Activated naive CD8-positive, alpha-beta T cell treated with anti-CD3 and anti-CD28 coated beads for 36 hours (primary cell): ENCODE measurements at places on chromosomes 7 and 10.

GRCh38 chr7:151339651-151340382, 1.8 kb upstream of the NUB1 start:
- peak; percentile 20 for DNase-seq

DNA sequence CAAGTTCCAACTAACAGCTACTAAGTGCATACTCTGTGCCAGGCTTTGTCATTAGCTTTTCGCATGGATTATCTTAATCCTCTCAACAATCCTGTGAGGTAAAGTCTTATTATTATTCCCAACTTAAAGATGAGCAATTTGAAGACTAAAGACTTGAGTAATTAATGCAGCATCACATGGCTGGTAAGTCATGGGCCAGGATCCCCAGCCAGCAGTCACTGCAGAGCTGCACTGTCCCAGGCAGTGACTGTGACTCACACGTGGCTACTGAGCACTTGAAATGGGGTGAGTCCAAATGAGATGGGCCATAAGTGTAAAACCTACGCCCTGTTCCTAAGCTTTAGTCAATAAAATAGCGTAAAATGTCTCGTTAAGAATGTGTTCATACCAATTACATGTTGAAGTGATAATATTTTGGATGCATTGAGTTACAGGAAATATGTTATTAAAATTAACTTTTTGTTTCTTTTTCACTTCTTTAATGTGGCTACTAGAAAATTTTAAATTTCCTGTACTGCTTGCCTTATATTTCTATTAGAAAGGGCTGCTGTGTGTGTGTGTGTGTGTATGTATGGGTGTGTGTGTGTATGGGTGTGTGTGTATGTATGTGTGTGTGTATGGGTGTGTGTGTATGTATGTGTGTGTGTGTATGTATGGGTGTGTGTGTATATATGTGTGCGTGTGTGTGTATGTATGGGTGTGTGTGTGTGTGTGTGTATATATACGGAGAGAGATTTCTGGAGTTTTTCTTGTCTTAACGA, 756.3 kb downstream of the AUTS2 start:
- no peak for DNase-seq

DNA sequence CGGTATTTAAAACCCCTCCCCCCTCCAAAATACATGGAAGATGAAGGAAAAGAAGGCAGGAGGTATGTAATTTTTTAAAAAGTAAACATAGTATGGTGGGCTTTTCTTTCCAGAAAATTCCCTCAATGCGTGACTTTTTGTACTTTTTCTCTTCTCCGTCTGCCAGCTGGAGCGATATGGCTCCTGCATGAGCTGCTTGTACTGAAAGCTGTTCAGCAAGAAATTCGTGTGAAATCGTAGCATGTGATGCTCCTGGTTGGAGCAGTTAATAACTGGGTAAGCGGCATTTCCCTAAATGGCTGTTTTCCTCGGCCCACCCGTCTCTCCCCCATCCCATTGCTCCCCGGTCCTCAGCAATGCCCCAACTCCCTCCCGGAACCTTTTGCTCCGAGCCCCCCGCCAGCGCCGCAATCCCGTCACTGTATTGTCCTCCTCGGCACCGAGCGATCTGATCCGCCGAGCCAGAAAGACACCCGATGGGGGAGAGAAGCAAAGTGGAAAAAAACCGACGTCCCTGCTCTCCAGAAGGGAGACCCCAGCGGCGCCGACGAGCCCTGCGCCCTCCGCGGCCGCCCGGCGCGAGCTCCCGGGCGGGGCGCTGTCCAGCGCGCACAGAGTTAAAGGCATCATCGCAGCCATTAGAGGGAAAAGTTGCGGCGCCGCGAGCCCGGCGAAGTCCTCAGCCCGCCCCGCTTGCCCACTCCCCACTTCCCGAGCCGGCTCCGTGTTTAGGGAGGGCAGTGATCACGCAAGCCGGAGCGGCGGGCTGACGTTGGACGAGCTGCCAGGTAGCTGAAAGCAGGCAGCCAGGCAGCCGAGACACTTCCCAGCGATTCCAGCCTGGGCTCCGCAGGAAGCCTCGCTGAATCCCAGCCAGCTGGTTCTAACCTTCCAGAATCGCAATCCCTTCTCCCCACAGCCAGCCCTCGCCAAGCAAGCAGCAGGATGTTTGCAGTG, at the start of gene VSTM2A:
VSTM2A (plus strand) TSS at position 707 of the 957 bp plus-strand sequence. CDS start 356 bp downstream, outside the sequence.
- DNase-seq = no peak

DNA sequence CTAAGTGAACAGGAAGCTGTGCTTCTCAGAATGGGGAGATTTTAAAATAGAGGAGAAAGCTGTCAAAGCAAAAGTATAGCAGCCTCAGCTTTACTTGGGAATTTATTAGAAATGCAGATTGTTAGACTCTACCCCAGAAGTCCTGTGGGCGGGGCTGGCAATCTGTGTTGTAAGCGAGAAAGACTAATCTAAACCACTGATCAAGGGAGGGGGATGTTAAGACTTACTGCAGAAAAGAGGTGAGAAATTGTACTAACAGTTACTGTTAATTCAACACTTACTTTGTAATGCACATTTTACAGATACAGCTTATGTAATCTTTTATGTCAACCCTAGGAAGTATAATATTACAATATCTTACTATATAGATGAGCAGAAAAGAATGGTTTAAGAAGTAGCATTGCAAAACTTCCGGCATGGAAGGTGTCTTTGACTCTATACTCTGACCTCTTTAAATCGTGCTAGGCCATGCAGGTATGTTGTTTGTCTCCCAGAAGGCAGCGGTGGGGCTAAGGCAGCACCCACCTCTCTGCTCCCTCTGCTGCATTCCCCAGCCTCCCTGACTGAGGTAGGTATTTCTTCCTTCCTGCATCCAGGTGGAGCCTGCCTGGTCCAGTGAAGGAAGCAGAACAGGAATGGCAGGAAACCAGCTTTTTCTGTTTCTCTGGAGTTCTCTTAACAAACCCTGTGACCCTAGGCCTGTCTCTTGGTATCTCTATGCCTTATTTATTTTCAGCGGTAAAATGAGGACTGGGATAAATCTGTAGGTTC, 462.2 kb downstream of the AUTS2 start:
- no peak for DNase-seq

DNA sequence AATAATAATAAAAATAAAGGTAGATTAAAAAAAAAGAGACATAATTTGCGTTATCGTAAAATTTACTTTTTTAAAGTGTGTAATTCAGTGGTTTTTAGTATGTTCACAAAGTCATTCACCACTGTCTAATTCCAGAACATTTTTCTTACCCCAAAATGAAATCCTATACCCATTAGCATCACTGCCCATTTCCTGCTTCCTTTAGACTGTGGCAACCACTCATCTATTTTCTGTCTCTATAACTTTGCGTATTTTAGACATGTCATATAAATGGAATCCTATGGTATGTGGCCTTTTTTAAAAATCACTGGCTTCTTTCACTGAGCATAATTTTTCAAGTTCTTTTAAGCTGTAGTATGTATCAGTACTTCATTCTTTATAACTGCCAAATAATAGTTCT, 53.6 kb downstream of the KAT6B start:
- no peak for DNase-seq

DNA sequence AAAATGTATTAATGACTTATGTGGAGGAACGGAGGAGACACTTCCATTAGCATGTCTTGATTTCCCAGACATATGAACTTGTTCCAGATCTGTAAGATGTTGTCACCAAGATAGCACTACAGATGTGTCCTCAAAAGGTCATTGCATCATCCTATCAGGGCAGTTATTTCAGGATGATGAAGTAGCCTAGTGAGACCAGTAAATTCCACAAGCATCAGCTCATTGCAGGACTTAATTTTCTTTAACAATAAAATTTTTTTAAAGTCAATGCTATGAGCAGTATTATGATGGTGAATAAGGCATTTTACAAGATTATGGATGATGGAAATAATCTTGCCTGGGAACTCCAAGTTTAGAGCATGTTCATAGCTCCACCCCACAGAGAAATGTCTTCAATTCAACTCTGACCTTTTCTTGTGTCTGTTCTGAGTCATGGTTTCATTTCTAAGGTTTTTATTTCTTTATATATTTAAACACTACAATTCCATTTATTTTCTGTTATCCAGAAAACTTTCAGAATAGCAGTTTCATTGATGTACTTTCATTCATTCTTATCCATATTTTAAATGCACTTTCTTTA, 1203.3 kb upstream of the CELF2 start:
- no peak for DNase-seq

- DNase-seq = no peak
These were observed 442.5 kb downstream of the RPS24 start for GRCh38 chr10:78476156-78476555.

DNA sequence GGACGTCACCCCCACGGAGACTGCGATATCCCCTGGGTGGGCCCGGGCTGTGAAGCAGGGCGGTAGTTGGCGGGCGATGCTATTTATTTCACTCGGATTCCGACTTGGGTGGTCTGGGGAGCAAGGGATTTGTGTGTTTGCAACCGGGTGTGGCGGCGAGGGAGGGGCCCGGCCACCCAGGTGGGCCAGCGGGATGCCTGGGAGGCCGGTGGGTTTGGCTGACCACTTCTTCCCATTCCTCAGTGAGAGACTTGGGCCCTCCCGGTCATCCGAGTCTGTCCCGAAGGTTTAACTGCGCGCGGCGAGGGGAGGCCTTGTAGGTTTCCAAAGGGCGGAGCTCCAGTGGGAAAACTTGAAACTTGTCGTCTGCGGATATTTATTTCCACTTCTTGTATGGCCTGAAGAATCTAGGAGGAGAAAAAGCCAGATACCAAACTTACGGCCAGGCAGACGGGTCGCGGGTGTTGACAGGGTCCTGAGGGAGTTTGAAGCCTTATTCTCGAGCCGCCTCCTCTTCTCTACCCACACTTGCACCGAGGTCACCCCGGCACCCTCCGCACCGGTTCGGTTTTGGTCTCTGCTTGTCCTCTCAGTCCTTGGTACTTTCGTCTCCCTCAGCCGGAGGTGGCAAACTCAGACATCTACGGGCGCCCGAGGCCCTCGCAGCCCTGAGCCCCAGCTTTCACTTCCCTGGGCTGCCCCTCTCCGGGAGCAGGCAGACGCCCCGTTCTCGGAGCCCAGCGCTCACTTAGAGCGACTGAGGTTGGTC, 17.9 kb downstream of the ZNF316 start:
- DNase-seq = no peak

DNA sequence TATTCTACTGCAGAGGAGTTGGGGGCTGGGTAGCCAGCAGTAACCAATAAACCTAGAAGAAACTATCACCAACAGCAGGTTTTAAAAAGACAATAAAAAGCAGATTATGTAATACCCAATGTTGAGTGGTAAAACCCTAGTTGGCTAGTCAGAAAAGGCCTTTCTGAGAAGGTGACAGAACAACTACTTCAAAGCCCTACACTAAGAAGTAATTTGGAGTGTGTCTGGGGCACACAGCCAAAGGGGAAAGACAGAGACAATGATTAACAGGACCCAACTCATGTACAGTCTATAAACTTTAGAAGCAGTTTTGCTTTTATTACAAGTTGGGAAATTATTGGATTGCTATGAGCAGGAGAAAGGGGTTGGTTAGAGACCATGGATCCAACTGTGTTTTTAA, 77.2 kb upstream of the TMEM106B start:
- no peak for DNase-seq

- no peak for DNase-seq
These were observed 205.4 kb downstream of the IMMP2L start for GRCh38 chr7:111356941-111357340.

GRCh38 chr10:84783909-84784308, 455.5 kb downstream of the CCSER2 start:
- DNase-seq = no peak

DNA sequence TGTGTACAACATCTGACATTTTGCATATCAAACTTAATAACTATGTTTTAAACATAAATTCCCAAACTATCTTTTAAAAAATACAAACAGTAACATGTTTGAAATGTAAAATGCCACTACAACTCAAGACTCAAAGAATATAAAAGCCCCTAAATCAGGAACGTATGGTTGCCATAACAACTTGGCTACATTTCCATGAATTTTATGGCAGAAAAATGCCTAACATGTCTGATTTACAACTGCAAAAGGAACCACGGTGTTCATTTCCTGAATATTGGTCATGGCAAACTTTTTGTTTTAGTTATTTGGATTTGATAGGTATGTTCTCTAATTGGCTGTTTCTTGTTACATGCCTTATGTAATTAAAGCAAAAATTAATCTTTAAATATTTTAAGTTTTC, 2.0 kb downstream of the SOSTDC1 start:
- DNase-seq = no peak

GRCh38 chr7:142797391-142798377, 26.9 kb downstream of the PRSS2 start:
- DNase-seq = no peak

GRCh38 chr7:51590746-51591145, 274.1 kb upstream of the COBL start:
- DNase-seq = no peak

DNA sequence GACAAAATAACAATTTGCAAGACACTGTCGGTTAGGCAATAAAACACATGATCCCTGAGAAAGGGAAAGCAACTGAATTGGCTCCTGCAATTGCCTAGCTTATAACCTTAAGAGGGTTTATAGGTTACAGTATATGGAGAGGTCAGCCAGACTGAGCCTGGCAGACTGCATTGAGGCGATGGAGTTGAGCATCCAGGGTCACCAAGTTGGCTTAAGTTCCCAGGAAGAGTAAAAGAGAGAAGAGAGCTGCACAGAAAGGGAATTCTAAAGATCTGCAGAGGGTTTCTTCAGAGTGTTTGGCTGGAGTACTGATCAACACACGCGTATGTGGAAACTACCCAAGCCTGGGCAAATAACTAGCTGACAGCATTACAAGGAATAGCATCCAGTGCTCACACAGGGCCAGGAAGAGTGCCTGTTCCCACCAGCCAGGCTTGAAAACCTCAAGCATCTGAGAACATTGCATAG, 11.2 kb downstream of the ANKMY2 start:
- DNase-seq = no peak

- no peak for DNase-seq
These were observed 311.5 kb downstream of the REEP3 start for GRCh38 chr10:63832686-63833085.

DNA sequence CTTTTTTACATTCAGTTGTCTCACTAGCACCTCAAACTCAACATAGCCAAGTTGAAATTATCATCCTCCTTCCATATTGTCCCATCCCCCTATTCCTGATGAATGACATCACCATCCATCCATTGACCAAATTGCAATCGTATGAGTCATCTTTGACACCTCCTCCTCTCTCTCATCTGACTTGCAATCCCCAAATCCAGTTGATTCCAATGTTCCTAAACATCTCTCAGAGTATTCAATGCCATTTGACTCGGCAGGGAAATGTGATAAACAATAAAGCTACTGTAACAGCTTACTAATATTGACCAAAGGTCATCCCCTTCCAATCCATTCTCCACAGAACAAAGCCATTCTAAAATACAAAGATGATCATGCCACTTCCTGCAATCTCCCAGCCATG, 1047.8 kb downstream of the NRG3 start:
- no peak for DNase-seq

DNA sequence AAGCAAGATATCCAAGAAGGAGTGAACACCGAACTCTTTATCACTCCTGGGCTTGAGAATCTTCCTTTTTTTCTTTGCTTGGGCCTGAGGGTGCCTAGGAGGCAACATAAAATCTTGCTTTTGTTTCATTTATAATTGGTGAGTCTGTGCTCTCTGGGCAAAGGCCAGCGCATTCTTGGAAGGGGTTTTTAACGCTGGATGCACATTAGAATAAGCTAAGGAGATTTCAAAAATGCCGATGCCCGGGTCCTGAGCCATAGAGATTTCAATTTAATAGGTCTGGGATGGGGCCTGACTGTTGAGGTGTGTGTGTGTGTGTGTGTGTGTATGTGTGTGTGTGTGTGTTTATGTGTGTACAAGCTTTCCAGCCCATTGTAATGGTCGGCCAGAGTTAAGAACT, 62.0 kb upstream of the SORCS3 start:
- DNase-seq = no peak
